ENCODE measurements at places on chromosomes 6 and 20.

- DNase-seq = no peak
These were observed 206.2 kb upstream of the TCF21 start for GRCh38 chr6:133682506-133683307.

- DNase-seq = peak; percentile 1
These were observed 398.6 kb downstream of the KHDRBS2 start for GRCh38 chr6:61887423-61887822.

GRCh38 chr20:53805895-53806384 lies 212.3 kb upstream of the ZNF217 start:
- no peak for DNase-seq

- DNase-seq = no peak
These were observed 185.6 kb upstream of the CST7 start for GRCh38 chr20:24763386-24764026.

DNA sequence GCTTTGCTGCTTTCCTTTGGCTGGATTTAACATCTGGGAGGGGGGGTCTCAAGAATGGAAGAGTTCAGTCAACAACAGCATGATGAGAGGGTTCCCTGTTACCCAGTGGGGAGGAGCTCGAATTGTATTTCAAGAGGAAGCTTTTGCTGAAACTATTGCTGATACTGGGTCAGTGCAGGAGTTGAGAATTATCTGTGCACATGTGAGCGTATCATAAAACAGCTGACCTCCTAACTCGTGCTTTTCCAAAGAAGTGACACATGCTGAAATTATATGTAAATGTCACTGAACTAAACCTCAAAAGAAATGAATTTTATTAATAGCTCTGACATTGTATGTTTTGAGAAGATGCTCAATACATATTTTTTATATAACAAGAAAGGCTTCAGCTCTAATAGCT lies 96.3 kb downstream of the PHF3 start:
- no peak for DNase-seq

DNA sequence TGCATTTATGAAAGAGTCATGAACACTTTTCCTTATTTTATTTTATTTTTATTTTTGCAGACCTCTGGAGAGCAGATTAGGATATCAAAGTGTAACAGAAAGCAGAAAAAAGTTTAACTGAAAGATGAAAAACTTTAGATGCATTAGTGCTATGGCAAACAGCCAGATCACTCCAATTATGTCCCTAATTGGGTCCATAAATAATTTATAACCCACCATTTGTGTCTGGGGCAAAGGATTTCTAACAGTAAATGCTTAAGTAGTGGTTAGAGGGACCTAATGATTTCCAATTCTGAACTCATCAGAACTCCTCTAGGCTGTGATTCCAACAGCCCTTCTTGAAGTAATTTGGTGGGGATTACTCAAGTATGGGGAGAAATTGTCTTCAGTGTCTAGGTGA lies 93.7 kb upstream of the PROKR2 start:
- no peak for DNase-seq

GRCh38 chr6:142246960-142247359 lies 54.8 kb upstream of the ADGRG6 start:
- no peak for DNase-seq

GRCh38 chr6:7805078-7805849 lies 79.4 kb downstream of the BMP6 start:
- DNase-seq = no peak

DNA sequence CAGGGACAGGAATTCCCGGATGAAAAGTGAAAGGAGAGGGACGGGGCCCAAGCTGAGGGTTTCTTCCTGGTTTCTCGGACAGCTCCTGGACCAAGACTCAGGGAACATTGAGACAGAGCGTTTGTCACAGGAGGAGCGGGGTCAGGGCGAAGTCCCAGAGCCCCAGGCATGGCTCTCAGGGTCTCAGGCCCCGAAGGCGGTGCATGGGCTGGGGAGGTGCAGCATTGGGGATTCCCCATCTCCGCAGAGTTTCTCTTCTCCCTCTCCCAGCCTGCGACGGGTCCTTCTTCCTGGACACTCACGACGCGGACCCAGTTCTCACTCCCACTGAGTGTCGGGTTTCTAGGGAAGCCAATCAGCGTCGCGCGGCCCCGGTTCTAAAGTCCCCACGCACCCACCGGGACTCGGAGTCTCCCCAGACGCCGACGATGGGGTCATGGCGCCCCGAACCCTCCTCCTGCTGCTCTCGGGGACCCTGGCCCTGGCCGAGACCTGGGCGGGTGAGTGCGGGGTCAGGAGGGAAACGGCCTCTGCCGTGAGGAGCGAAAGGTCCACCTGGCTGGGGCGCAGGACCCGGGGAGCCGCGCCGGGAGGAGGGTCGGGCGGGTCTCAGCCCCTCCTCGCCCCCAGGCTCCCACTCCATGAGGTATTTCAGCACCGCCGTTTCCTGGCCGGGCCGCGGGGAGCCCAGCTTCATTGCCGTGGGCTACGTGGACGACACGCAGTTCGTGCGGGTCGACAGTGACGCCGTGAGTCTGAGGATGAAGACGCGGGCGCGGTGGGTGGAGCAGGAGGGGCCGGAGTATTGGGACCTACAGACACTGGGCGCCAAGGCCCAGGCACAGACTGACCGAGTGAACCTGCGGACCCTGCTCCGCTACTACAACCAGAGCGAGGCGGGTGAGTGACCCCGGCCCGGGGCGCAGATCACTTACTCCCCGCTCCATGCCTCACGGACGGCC lies 54.6 kb upstream of the POLR1H start:
- DNase-seq = no peak

- DNase-seq = peak; percentile 8
These were observed 274.9 kb downstream of the HAO1 start for GRCh38 chr20:7665376-7665775.

DNA sequence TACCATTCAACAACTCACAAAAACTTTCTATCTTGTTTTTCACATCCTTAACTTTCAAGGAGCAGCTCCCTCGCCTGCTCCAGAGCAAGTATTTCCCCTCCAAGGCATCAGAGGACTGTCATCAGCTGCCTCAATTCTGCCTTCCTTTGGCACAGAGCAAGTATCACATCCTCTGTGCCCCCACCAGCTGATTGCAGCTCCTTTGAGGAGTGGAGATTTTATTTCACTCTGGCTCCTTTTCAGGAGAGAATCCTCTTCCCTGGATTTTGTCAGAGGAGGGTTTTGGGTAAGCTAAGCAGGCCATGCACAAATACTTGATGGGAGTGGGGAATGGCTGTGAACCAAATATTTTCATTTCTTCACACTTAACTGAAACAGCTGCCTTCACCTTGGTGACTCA lies 610.5 kb upstream of the FLRT3 start:
- no peak for DNase-seq

- no peak for DNase-seq
These were observed 24.4 kb downstream of the SLC22A23 start for GRCh38 chr6:3432416-3432815.

GRCh38 chr6:149053848-149054558 lies 263.5 kb upstream of the TAB2 start:
- DNase-seq = no peak

DNA sequence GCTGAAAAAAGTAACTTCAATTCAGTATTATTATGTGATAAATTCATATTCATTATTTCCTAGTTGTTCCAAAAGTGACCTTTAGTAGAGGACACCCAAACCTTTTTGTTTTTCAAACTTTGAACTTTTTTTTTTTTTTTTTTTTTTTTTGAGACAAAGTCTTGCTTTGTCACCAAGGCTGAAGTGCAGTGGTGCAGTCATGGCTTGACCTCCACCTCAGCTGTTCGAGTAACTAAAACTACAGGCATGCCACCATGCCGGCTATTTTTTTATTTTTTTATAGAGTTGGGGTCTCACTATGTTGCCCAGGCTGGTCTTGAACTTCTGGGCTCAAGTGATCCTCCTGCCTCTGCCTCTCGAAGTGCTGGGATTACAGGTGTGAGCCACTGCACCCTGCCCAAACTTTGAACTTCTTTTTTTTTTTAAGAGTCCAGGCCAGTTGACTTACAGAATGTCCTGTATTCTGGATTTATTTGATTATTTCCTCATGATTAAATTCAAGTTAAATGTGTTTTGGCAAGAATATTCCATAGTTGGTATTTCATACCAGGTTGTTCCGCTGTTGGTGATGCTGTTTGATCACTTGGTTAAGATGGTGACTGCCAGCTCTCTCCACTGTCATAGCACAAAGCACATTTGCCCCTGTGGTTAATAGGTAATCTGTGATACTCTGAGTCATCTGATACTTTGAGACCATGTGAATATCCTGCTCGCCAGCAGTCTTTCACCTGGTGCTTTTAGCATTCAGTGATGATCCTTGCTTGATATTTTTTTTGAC lies 48.0 kb downstream of the VAPB start:
- DNase-seq = no peak

DNA sequence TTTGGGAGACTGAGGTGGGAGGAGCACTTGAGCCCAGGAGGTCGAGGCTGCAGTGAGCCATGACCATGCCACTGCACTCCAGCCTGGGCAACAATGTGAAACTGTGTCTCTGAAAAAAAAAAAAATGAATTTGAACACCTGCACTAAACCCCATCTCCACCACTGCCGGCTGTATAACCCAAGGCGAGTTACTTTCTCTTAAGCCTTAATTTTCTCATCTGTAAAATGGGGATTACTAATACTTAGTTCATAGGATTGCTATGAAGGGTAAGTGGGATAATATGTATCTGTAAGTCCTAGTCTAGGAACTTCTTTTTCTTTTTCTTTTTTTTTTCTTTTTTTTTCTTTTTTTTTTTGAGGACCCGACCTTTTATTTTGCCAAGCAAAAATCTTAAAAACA lies 61.5 kb downstream of the SHLD1 start:
- no peak for DNase-seq

GRCh38 chr6:122405417-122405816 lies 6.0 kb downstream of the HSF2 start:
- no peak for DNase-seq

GRCh38 chr6:34717466-34717865 lies 20.9 kb upstream of the ILRUN start:
- no peak for DNase-seq

DNA sequence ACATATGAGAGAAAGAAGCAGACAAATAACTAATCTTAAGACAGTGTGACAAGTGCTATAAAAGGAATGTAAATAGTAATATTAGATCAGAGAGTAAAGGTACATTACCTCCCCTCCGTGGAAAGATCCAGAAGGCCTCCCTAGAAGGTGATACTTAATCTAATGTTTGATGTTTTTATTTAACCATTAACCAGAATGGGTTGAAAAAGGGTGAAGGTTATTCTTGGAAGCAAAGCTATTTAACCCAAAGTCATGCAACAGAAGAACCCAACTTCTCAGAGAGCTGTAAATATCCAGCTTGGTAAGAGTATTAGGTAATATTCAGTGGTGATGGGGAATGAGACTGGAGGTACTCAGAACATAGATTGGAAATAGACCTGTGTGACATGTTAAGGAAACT lies 68.0 kb upstream of the HIVEP1 start:
- no peak for DNase-seq

DNA sequence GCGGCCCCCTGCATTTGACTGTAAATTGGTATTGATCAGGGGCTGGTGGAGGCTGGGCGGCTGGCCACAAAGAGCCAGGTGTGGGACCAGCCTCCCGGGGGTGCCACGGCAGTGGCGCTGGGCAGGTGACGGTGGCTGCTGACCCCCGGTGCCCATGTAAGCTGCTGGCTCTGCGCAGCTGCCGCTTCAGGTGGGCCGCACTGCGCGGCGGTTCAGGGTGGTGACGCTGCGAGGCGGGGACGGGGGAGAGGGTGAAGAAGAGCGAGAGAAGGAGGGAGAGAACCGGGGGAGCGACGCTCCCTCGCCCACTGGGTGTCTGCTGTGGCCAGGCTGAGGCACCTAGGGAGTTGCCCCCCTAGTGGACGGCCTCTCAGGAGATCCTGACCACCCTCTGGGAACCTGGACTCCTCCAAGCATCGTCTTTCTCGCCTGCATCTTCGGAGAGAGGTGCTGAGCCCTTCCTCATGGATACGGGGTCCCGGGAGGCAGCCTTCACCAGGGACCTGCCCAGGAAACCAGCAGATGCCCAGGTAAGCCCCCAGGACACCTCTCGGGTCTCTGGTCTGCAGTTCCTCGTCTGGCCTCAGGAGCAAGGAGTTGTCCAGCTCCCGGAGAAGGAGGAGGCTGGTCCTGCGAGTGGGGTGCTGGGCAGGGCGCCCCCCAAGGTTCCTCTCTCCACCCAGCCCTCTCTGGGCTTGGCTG lies 77.5 kb upstream of the GATA5 start:
- DNase-seq = no peak

GRCh38 chr6:145044641-145045246 lies 690.6 kb downstream of the EPM2A start:
- no peak for DNase-seq

DNA sequence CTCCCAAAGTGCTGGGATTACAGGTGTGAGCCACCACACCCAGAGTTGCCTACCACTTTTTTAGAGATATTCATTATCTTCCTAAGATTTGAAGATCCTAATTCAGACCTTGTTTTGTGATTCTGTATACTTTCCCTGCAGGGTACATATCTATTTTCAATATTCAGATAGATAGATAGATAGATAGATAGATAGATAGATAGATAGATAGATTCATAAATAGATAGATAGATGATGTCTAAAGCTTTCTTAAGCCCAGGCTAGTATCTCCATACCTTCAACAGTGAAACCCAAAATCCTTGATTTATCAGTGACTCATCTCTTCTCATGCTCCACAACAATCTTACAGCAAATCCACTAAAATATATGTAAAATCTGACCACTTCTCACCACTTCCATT lies 30.8 kb downstream of the ZNF391 start:
- no peak for DNase-seq

DNA sequence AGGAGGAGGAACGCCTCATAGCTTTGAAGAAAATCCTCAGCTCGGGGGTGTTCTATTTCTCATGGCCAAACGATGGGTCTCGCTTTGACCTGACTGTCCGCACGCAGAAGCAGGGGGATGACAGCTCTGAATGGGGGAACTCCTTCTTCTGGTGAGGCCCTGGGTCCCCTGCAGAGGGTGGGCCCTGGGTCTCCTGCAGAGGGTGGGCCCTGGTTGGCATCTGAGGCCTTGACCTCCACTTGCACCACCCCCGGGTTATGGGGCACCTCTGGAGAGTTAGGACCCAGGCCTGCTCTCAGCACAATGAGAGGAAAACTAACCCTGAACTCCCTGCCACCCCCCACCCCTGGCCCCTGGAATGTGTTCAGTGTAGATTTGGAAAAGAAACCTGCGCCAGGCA lies 47.2 kb downstream of the SYNJ2 start:
- no peak for DNase-seq

GRCh38 chr20:8234580-8234979 lies 102.5 kb downstream of the PLCB1 start:
- DNase-seq = no peak

DNA sequence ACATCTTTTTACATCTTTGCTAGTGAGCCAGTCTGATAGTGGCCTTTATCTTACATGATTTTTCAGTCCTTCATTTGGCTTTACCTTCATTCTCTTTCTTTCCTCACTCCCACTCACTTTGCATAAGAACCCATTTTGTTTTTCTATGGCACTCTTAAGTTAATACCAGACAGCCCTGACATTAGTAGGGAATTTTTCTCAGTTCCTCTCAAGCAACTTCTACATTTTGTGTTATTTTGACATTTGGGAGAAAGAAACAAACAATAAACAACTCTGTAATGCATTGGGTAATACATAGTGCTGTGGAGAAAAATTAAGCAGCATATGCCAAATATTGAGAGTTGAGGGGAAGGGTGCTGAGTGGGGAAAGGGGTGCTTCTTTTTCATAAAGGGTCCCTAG lies 524.1 kb upstream of the JAG1 start:
- DNase-seq = no peak

Data from NCI-H146 (cell line).